ENCODE measurements at places on chromosomes 3 and 15.

- no peak for DNase-seq
Measured at GRCh38 chr3:172135185-172135584, 95.8 kb downstream of the FNDC3B start.

GRCh38 chr3:130393594-130393993, 48.1 kb downstream of the COL6A5 start:
- no peak for DNase-seq

- DNase-seq: no peak
Measured at GRCh38 chr3:172359996-172360395, 88.3 kb downstream of the GHSR start.

GRCh38 chr3:156973954-156974353, 147.8 kb downstream of the LEKR1 start:
- no peak for DNase-seq

GRCh38 chr3:9715764-9716437, 12.3 kb downstream of the CPNE9 start:
- peak; percentile 79 for DNase-seq

Measured in AG09309 (cell line).